ENCODE measurements at places on chromosomes 12 and 14.

DNA sequence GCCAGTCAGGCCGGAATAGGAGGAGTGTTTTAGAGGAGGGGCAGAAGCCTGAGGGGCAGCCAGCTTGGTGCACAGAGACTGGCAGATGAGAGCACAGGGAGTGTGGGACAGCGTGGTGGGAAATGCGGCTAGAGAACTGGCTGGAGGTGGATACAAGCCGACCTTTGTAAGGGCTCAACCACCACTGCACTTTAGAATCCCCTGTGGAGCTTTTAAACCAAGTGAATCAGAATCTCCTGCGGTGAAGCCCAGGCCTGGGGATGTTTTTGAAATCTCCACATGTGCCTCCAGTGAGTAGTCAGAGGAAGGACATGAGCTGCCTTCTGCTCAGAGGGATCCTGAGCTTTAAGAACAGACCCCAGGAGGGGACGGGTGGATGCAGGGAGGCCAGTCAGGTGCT is 10.9 kb upstream of the PCED1B start:
- DNase-seq: no peak

GRCh38 chr14:75003250-75004027 is 718 bp downstream of the EIF2B2 start:
- DNase-seq: no peak

GRCh38 chr14:97021571-97022168 is 224.5 kb downstream of the VRK1 start:
- no peak for DNase-seq

- no peak for DNase-seq
These were observed 15.0 kb upstream of the TC2N start for GRCh38 chr14:91882369-91882768.

- DNase-seq: no peak
These were observed 302.5 kb upstream of the AMIGO2 start for GRCh38 chr12:47382305-47382704.

DNA sequence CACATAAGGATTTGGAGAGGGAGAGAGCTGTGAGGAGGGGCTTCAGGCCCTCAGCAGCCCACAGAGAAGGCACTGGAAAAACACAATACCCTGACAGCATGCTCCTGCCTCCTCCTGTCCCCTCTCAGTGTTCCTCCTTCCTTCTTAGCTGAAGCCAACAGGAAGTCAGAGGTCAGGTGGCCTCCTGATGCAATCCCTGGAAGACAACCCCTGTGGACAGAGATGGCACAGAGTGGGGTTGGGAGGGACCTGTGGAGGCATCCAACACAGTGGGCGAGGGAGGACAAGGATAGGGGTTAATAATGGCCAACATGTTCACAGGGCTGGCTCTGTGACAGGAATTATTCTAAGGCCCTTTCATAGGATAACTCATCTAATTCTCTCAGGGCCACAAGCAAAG is 15.4 kb upstream of the IFI27L2 start:
- no peak for DNase-seq

All from Ammon's horn (tissue), 1 donor.